ENCODE measurements at places on chromosomes 11 and 22.

DNA sequence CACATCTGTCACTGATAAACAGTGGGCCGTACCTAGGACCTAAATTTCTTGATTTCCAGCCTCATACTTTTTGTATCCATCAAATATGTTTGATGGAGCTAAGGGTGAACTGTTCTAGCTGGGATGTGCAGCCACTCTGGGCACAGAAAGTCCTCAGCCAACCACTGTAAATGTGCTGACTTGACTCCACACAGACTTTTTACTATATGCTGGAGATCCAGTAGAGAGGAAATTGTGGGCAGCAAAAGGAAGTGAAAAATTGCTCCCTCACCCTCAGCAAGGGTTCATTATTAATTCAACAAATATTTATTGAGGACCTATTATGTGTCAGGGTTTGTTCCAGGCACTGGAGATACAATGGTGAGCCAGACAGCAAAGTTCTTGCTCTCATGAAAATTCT is 54.2 kb upstream of the AMPD3 start:
- DNase-seq, result no peak

DNA sequence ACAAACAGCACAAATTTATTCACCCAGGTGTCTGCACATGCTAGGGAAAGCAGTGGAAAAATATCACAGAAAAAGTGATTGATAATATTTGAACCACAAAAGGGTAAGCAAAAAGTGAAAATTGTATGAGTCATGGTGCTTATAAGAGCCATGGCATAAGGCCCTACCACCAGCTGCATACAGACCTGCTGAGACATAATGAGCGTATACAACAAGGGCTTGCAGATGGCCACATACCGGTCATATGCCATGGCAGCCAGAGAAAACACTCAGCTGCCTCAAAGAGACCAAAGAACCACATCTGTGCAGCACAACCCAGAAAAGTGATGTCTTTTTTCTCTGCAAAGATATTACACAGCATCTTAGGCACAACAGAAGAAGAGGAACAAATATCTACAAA is 71.4 kb upstream of the OR9G4 start:
- no peak for DNase-seq

DNA sequence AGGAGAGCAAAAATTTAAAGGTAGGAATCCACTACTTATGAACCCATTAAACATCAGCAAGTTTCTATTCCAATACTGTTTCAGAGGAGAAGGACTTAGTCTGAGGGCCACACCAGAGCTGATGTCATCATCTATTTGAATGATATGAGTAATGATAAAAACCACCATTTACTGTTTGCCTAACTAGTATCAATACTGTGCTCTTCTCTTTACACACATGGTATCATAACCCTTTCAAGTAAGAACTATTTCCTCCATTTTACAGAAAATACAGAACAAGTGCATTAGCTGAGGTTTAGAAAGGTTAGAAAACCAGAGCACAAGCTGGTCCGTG is 651.3 kb upstream of the KIRREL3 start:
- no peak for DNase-seq

DNA sequence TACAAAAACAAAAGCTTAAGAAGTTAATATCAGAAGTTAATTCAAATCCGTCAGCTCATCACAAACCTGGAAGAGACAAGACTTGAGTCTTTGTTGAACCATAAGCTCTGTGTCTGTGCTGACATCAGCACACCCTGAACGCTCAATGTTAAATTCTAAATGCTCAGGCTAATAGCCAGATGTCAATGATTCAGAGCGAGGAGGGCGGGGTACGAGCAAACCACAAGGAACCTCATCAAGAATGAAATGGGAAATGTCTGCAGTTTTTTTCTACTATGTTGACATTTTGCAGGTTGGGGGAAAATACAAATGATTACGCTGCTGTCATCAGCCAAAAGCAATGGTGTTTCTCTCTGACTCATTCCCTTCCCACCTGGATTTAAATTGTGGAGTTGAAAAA is 1057.2 kb downstream of the NTM start:
- DNase-seq, result no peak

DNA sequence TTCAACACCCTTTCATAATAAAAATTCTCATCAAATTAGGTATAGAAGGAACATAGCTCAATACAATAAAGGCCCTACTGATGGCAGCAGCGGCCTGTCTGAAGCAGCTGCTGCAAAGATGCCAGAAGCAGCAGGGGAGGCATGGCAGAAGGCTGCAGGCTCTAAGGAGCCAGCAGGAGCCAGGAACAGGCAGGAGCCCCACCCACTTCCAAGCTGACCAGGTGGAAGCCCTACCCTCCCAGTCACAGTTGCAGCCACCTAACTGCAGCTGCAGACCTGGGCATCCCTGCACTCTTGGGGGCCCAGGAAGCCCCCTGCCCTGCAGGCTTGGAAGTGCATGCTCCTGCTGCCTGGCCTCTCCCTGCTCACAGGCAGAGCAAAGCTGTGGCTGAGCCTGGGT is 18.2 kb upstream of the OR6A2 start:
- no peak for DNase-seq

GRCh38 chr22:36432592-36433317 is 45.0 kb upstream of the MYH9 start:
- no peak for DNase-seq

DNA sequence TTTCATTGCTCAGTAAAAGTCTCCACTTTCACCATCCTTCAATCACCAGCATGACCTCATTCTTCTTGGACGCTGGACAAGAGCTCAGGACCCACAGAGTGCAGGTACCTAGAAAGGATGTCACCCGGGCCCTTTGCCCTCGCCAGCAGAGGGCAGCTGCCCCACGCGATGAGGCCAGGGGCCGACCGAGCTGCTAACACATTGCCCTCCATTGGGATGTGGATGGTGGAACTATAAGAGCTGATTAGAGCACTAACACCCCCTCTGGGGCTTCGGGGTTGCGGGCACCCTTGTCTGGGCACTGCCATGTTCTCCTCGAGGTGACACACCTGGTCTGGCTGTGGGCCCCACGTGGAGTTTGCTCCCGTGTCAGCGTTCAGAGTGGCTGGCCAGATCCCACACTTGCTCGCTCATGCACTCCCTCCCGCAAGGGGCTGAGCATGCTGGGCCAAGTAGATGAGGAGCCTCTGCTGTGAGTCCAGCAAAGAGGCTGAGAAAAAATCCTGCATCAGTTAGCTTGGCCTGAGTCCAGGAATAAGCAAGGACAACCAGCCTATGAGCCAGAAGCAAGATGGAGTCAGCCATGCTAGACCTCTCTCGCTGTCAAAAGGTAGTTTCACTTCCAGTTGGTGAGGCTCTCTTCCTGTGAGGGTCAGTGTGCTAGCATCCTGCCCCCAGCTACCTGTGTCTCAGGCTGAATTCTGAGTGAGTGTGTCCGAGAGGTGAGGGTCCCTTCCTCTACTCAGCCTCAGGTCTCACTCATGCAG is 9.8 kb downstream of the KRTAP5-6 start:
- DNase-seq, result no peak

All from GM12892 (cell line).